NCI-H187 (cell line): ENCODE measurements at places on chromosomes 5 and 9.

DNA sequence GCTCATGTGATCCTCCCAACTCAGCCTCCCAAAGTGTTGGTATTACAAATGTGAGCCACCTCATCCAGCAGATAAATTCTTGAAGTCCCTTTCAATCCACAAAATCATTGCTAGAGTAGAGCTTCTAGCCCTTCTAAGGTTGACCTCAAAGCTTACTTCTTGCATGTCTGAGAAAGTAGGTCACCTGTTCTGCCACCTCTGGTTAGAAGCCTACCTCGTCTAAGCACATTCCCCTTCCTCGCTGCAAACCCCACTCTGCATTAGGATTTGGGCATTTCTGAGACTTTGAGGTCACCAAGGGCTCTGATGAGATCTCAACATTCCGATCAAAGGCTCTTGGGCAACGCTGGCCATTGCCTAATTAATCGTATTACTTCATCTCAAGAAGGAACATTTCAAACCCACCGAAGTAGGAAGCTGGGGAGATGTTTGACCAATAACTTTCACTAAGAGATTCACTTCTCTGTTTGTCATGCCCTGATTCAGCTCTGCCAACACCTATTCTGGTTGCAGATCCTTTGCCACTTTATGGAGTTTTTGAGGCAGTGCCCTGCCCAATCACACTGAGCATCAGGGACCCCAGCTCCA lies 8.6 kb downstream of the ADAM19 start:
- no peak for DNase-seq

- no peak for DNase-seq
Measured at GRCh38 chr5:55897206-55897894, 46.2 kb downstream of the IL31RA start.

DNA sequence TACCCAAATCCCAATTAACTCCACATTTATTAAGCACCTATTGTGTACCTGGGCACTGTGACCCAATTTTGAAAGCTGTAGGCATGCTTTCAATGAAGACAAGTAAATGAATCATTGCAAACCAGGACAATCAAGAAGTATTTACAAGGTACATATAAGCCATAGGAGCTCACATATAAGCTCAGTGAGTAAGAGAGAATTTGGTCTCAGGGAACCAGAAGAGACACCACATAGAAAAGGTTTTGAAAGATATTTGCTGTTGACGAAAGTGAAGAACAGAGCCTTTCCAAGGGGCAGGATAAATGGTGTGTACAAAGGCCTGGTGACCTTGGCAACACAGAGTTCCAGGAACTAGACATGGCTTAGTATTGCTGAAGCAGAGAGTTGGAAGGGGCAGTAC lies 187.6 kb downstream of the CD180 start:
- DNase-seq, result no peak

GRCh38 chr9:133569891-133570690 lies 35.6 kb downstream of the ADAMTSL2 start:
- no peak for DNase-seq

DNA sequence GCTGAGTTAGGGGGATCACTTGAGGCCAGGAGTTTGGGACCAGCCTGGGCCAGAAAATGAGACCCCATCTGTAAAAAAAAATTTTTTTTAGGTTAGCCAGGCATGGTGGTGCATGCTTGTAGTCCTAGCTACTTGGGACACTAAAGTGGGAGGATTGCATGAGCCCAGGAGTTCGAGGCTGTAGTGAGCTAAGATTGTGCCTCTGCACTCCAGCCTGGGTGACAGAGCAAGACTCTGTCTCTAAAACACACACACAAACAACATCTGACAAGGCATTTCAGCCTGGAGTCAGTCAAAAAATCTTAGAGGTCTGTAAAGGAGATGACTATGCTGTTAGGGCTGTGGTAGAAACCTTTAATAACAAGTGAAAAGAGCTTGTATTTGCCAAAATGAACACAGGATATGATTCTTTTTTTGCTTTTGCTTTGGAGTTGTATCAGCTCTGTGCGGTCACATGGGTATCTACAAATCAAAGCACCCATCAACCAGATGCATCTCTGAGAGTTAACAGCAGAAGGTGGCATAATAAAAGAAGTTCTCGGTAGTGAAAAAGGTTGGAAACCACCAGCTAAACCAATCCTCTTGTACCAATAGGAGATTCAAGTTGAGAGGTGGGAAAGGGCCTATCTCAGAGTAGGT lies 3.6 kb upstream of the PSMD5 start:
- no peak for DNase-seq
